ENCODE measurements at places on chromosomes 16 and 17.

DNA sequence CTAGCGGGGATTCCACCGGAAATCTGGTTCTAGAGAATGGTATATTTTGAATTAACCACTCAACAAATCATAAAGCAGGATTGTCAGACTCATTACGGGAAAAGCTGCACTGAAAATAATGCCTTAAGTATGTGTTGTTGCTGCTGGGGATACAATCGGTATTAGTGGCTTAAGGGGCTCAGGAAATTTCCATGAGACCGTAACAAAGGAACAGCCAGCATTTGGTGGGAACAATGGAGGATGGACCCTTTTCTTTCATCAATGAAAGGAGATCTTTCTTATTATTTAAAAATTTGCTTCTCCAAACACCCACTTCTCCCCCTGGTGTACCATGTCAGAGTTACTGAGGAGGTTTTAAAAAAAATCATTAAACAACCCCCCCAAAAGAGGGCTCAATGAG is 342.6 kb upstream of the ZFHX3 start:
- no peak for DNase-seq

DNA sequence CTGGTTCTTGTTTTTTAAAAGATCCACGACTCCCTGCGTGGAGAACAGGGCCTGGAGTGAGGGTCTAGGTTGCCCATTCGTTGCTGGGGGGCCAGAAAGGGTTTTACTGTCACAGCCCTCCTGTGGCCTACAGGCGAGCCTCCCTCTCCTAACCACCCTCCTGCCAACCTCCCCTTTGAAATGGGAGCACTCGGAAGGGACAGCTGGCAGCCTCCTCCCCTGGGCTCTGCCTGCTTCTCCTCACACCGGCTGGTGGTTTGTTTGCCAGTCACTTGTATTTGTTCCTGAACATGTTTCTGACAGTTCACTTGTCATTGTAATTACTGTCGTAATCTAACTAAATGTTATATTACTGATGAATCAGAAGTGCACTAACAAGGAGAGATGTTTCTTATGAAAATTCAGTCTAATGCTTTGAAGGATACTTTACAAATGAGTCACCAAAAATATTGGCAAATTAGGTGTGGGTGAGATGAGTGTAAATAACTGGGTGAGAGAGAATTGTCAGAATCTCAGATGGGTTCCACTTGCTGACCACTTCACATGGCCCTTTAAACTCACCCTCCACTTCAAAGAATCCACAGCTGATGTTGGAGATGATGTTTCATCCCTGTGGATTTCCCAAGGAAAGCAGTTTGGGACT is 2.7 kb upstream of the SPPL2C start:
- no peak for DNase-seq

GRCh38 chr17:82974136-82974952 is 105.1 kb upstream of the METRNL start:
- DNase-seq, result no peak

DNA sequence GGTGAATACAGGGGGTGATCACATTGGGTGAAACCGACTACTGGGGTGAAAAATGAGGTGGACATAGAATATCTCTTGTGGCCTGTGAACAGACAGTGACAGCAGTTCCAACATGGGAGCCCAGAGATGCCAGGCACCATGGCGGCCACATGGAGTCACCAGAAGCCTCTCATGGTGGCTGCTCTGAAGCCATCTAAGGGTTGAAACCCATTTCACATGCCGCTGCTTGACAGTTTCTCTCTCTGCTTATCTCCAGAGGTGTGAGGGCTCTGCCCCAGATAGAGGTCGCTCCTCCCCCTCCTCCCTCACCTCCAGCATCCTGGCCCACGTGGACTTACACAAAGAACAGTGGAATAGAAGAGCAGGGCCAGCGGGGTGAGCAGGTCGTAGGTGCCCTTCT is 37.9 kb upstream of the PIK3R6 start:
- no peak for DNase-seq

GRCh38 chr17:51427856-51428255 is 167.5 kb downstream of the UTP18 start:
- peak; percentile 77 for DNase-seq

- peak; percentile 94 for DNase-seq
Measured at GRCh38 chr16:3074860-3075522, 9.6 kb downstream of the IL32 start.

- no peak for DNase-seq
Measured at GRCh38 chr16:83925957-83926725, 26.9 kb upstream of the OSGIN1 start.

GRCh38 chr16:71201556-71201955 is 29.0 kb downstream of the HYDIN start:
- no peak for DNase-seq

- no peak for DNase-seq
Measured at GRCh38 chr16:15972046-15972868, 22.8 kb downstream of the ABCC1 start.

- no peak for DNase-seq
Measured at GRCh38 chr17:80476877-80477646, 655 bp upstream of the NPTX1 start.

GRCh38 chr16:78994135-78994745 is 606.3 kb downstream of the MAF start:
- DNase-seq, result no peak

DNA sequence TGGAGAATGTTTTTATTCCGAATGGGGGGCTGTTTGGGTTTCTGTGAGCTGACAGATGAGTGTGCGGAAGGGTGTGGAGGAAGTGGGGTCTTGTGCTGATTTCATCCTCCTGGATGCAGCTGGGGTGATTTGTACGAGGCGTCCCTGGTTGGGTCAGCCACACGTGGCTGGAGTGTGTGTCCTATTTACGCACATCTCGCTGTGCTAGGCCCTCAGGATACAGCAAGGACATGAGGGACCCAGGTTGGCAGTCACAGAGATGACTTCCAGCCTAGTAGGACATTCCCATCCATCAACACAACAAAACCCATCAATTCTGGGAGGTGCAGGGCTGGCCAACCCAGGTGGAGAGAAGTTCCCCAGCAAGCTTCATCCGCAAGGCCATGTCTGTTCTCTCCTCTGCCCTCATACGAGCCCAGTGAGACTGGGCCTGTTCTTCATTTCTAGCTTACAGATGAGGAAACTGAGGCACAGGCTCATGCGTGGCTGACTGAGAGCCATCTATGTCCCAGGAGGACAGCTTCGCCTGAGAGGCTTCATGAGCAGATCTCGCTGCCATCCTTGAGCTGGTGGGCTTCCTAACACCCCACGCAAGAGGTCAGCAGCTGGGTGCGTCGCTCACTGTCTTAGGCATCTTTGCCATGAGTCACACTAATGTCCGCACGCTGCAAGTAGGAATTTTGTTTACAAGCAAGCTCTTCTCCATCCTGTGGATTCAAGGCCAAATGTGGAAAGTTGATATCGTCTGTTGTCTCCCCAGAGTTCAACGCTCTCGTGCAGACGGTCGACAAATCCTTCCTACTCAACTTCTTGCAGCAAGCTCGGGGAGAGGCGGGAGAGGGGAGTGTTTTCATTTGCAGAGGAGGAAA is 24.4 kb downstream of the IRF8 start:
- no peak for DNase-seq

- DNase-seq, result no peak
Measured at GRCh38 chr17:72409405-72410002, 288.7 kb downstream of the SOX9 start.

- no peak for DNase-seq
Measured at GRCh38 chr16:71425746-71426068, 16.1 kb downstream of the TLE7 start.

DNA sequence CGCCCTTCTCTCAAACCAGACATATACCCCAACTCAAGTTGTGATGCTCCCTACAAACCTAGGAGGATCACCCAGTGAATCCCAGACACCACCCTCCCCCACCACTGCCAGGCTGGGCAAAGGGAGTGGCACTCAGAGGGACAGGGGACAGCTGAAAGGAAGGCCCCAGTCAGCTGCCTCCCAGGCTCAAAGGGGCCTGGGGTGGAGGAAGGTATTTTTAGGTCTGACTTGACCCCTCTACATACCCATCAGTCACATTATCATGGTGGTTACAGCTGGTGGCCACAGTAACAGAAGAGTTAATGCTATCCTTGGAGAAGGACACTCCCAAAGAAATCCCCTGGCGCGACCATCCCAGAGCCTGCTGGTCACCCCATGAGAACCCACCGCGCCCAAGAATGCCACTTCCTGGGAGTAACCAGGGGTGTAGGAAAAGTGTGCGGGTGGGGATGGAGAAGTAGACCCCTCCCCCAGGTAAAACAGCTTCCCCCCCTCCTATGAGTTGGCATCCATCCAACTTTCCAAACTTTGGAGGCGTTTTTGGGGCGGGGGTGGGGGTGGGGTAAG is 1.1 kb downstream of the CACNB1 start:
- no peak for DNase-seq

DNA sequence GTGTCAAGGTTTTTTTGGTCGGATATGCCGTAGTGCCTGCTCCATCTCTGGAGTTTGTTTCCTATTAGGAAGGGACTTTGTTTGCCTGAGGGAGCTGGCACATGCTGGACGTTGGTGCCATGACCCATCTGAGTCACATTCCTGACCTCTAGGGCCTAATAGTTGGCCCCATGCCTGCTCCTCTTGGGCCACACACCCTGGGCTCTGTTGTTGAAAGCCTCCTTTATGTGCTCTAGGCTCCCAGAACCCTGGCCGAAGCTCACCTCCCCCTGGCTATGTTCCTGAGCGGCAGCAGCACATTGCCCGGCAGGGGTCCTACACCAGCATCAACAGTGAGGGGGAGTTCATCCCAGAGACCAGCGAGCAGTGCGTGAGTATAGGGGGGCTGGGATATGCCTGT is 18.4 kb downstream of the LIMD2 start:
- DNase-seq, result no peak

- no peak for DNase-seq
Measured at GRCh38 chr17:48132385-48132784, 24.8 kb downstream of the SNX11 start.

DNA sequence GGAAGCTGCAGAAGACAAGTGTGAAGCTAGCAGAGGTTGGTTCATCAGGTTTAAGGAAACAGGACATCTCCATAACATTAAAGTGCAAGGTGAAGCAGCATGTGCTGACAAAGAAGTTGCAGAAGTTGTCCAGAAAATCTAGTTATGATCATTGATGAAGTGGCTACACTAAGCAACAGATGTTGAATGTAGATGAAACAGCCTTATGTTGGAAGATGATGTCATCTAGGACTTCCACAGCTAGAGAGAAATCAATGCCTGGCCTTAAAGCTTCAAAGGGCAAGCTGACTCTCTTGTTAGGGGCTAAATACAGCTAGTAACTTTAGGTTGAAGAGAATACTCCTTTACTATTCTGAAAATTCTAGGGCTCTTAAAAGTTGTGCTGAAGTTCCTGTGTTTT is 340.2 kb upstream of the SOX9 start:
- DNase-seq, result no peak

- no peak for DNase-seq
Measured at GRCh38 chr17:5784791-5785190, 200.5 kb upstream of the NLRP1 start.

DNA sequence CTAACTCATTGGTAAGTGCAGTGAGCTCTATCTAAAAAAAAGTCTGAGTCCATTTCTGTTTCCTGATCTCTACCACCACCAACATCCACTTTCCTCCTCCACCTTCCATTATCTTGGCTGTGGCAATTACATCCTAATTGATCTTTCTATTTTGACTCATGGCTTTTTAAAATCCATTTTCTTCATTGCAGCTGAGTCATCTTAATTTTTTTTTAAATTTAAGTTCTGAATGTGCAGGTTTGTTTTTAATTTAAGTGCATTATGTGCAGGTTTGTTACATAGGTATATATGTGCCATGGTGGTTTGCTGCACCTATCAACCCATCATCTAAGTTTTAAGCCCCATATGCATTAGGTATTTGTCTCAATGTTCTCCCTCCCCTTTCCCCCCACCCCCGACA is 390.7 kb downstream of the XYLT1 start:
- DNase-seq, result no peak

All from CD4-positive, alpha-beta T cell treated with Interleukin-6 at 100 ng/mL for 8 hours (primary cell).